ENCODE measurements at places on chromosomes 2 and 18. TPM values are rescaled to one million over a fixed set of nuclear protein-coding genes. Genes with fewer than 3 reads are reported as not detected.

NYAP2 gene
- not detected for total RNA-seq

COX5B gene
- total RNA-seq, result 304 TPM

ADCYAP1 gene
- not detected for total RNA-seq

ERFE gene
- total RNA-seq, result 0.86 TPM

RGPD3 gene
- total RNA-seq, result 0.32 TPM

CKAP2L gene
- 6.8 TPM for total RNA-seq

SPATA3 gene
- not detected for total RNA-seq

PTPRN gene
- 0.86 TPM for total RNA-seq

IL37 gene
- not detected for total RNA-seq

PROM2 gene
- total RNA-seq, result 0.32 TPM

DNA sequence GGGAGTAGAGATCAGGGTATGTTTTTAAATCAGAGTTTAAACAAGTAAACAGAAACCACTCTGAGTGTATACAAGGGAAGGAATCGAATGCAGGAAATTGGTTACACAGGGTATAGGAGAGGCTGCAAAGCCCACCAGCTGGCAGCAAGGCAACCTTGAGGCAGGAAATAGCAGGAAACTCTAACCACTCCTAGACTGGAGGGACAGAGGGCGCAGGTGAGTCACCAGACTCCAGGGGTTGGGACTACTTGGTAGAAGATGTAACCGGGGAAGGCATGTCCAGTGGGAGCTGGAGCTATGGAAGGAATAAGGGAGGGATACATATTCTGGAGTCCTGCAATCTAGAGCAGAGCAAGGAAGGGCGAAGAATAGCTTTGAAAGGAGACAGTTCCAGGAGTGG, 152.3 kb downstream of the MEIS1 start:
- DNase-seq, result peak; percentile 53

GRCh38 chr18:36341944-36342343, 44.4 kb downstream of the FHOD3 start:
- DNase-seq, result no peak

DNA sequence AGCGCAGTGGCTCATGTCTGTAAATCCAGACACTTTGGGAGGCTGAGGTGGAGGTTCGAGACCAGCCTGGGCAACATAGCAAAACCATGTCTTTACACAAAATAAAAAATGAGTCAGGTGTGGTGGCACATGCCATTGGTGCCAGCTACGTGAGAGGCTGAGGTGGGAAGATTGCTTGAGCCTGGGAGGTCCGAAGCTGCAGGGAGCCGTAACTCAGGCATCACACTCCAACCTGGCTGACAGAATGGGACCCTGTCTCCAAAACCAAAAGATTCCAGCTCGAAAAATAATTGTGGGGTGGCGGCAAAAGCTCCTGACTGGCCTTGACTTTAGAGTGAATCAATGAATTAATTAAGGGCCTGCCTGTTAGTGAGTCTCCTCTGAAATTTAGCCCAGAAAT, 1.2 kb upstream of the ALPP start:
- DNase-seq, result no peak

DNA sequence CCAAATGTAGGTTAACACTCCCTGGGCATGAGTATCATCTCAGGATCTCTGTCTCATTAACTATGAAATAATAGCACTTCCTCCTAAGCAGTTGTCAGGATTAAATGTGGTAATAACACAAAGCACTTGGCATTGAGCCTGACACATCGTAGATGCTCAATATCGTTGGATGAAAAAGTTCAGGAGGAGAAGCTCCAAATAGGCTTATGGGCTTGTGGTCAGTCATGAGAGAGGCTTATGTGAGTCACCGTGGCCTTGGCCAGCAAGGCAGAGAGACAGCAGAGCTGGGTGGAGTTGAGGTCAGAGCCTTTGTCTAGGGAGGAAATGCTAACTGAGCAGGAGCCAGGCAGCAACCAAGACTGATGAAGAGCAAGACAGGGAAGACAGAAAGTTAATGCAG, 68.3 kb upstream of the PPM1B start:
- peak; percentile 98 for DNase-seq

GRCh38 chr18:62767321-62767720, 52.0 kb downstream of the PHLPP1 start:
- no peak for DNase-seq

DNA sequence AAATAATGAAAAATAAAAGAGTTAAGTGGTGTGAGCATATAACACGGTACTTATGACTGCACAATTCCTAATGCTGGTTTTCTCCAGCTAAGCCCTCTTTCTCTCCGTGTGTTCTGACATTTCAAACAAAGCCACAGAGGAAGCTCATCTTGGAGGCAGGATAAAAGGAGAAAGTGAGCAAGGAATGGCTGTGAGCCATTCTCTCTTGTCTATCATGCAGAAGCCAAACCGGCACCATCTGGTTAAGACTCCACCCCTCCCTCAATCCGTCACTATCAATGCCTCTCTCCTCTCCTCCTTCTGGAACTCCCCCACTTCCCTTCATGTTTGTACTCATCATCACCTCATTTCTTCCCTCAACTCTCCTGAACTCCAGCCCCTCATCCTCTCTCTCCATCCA, 210.4 kb downstream of the TMEM163 start:
- no peak for DNase-seq

DNA sequence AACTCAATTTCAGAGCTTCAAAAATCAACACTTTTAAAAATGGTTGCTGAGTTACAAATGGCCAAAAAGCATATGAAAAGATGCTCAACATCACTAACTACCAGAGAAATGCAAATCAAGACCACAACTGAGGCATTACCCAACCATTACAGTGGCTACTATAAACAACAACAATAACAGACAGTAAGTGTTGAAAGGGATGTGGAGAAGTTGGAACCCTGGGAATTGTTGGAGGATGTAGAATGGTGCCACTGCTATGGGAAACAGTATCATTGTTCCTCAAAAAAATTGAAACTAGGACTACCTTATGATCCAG, 173.3 kb upstream of the SPRED2 start:
- no peak for DNase-seq

DNA sequence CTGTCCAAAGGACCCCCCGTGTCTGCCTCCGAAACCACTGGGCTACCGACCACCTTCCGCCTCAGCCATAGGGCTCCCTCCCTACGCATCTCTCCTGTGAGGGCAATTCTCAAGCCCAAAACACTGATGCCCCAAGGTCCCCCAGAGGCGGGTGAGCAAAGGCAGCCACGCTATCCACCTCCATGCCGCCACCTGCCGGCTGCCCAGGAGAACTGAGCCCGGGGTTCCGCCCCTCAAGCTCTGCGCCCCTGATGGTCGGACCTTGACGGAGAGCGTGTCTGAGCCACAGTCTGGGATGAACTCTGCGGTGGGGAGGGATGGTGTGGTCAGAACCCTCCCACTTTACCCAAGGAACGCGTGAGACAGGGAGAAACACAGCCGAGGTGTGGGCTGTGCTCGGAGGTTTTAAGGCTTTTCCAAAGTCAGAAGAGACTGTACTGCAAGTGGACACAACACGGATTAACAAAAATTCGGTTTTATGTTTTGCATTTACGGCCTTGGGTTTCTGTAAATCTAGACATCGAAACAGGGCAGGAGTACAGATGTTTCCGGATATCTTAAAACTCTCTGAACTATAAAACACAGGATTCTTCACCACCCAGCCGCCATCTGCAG, 114.1 kb downstream of the ZNF516 start:
- peak; percentile 41 for DNase-seq

GRCh38 chr2:219500135-219500534, 1.4 kb downstream of the GMPPA start:
- peak; percentile 34 for DNase-seq

GRCh38 chr2:64731263-64731643, 77.5 kb upstream of the SERTAD2 start:
- no peak for DNase-seq

DNA sequence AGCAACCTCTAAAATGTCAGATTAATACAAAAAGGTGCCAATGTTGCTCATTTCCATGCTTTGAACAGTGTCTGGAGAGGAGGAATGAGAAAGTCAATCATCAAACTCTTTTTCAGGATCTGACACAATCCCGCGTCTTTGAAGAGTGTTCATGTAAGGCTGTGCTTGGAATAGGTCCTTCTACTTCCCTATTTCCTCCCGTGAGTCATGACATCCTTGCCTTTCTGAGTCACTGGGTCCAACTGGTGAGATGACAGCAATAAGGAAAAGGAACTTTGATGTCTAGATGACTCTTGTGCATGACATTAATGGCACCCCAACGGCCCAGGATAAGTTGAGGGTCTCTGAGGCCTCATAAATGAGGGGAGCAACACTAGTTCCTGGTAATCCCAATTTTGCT, 109.0 kb upstream of the CELF4 start:
- DNase-seq, result no peak

DNA sequence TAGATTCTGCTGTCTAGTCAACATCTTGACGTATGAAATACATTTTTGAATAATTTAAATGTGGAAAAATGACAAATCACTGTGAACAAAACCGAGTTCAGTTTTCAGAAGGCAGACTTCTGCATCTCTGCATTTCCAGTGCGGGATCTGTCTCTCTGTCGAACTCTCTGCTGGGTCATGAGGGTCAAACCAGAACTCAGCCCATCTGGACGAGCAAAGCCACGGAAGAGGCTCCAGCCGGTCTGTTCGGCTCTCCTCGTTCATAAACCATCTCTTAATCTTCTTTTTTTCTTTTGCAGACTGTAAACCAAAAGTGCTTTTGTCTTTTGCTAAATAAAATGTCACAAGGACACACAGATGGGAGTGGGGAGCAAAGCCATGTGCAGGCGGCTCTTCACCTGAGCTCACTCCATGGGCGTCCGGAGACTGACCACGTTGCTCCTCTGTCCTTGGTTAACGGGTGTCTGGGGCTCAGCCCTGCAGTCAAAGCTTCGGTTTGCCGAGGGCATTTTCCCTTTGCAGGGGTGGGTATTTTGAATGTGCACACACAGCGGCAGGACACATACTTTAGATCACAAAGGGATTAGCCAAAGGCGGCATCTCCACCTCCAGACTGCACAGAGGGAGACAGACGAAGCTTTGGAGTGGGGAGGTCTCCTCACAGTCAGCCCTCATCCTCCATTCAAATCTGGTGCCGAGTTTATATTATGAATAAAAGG, 737.9 kb upstream of the SALL3 start:
- no peak for DNase-seq

DNA sequence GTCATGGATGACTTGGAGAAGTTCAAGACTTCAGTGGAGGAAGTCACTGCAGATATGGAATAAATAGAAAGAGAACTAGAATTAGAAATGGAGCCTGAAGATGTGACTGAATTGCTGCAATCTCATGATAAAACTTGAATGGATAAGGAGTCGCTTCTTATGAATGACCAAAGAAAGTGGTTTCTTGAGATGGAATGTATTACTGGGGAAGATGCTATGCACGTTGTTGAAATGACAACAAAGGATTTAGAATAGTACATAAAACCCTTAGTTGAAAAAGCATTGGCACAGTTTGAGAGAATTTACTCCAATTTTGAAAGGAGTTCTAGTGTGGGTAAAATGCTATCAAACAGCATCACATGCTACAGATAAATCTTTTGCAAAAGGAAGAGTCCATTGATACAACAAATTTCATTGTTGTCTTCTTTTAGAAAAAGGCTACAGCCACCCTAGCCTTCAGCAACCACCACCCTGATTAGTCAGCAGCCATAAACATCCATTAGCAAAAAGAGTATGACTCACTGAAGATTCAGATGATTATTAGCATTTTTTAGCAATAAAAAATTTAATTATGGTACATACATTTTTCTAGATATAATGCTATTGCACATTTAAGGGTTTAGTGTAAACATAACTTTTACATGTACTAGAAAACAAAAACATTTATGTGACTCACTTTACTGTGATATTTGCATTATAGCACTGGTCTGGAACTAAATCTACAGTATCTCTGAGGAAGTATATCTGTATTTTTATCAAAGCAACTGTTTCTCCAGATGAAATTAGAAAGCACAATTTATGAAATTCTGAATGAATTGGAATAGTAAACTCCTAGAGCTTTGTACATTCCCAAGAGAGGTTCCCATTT, 110.5 kb upstream of the TACR1 start:
- DNase-seq, result peak; percentile 50

GRCh38 chr2:85711578-85712060, 17.5 kb downstream of the GNLY start:
- DNase-seq, result no peak

GRCh38 chr18:54232485-54233227, 8.2 kb upstream of the MBD2 start:
- DNase-seq, result no peak

- DNase-seq, result peak; percentile 43
These were observed 113.7 kb downstream of the XRCC5 start for GRCh38 chr2:216222650-216223352.

DNA sequence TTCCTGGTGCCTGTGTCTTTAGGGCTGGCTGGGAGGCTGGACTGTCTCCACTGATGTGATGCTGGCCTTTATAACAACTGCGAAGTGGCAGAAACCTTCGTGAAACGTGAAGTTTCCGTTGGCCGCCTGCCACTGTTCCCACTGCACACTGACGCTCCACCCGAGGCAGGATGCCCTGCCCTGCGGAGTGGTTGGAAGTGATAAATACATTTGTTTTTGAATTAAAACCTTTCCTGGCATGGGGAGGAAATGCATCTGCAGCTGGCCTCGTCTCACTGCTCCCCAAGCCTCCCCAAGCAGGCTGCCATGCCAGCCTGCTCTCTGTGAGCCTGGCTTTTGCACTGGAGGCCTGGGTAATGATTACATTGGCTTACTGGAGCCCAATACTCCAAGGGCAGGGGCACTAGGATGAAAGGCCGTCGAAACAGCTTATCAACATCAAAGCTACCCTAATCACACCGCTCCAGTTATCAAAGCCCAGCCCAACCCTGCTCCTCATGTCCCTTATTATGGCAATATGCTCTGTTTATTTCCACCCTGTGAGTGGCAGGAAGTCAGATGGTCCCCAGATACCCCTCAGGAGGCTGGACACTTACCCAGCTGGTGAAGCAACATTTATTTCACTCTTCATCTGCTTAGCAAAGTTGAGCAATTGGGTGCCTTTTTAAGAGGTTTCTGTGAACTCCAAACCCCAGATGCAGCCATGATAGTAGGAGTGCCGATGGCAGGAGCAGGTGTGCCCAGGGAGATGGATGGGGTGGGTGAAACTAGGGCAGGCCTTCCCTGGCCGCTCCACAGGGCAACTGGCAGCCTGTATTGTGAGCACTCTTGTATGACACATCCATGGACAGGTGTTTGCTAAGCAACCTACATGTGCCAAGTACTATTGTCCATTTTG, 97.4 kb upstream of the ITGA6 start:
- DNase-seq, result no peak

- DNase-seq, result peak; percentile 83
These were observed 1.1 kb upstream of the ZBTB7C start for GRCh38 chr18:48410095-48410920.

DNA sequence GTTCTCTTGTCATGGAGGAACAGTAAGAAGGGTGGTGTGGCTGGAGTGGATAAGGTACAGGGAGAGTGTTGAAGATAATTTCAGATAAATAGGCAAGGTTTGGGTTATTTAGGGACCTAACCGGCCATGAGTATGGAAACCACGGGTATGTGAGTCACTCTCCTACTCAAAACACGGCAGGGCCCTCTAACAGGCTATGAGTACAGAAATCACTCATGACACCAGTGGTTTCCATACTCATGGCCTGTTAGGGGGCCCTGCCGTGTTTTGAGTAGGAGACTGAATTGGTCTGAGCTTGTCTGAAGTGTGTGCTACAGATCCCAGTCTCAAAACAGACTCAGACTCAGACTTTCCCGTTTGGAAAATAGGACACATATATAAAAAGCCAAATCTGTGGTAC, 428.4 kb upstream of the HNMT start:
- no peak for DNase-seq

- no peak for DNase-seq
These were observed 298.8 kb upstream of the FANCL start for GRCh38 chr2:58539973-58540372.
